ENCODE measurements at places on chromosomes 5 and 9. TPM values are rescaled to one million over a fixed set of nuclear protein-coding genes. Genes with fewer than 3 reads are reported as not detected.

CDH9 gene
- not detected for total RNA-seq

CD74 gene
- 595 TPM for total RNA-seq

OBP2B gene
- total RNA-seq: not detected

IL3 gene
- not detected for total RNA-seq

S100Z gene
- total RNA-seq: not detected

DNA sequence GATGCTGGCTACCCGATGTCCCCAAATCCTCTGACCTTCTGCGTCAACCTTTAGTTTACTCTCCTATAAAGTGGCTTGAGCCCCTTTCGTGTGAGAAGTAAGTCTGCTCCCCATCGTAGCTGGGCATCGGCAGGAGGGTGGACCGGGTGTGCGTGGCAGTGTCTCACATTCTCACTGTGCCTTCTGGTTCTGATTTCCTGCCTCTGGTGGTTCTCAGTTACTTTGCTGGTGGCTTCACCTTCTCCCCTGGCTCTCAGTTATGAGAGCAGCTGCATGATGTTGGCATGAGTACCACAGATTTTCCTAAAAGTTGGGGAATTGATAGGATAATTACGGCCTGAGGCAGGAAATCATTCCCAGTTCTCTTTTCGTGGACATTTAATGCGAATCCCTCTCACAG lies 47.0 kb upstream of the RPS23 start:
- no peak overlapping the region for H3K27ac ChIP-seq
- no peaks in the 10 kb centered on the region for H3K4me1 ChIP-seq
- no peaks in the 10 kb centered on the region for H3K36me3 ChIP-seq

DNA sequence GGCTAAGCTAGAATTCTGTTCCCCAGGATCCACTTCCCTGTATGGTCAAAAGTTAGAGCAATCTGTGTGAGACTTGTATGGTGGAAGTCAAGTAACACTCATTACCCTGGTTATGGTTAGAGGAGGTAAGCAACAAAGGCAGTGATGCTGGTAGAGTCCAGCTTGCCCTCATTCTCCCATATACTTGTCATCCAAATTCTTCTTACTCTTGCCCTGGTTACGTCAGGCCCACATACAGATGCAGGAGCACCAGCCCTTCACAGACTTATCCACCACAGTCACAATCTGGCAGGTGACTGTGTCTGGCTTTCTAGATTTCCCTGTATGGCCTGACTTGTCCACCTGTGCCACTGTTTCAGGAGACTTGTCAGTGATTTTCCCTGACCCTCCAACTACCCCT lies 35.4 kb downstream of the PGGT1B start:
- no peak overlapping the region for H3K4me3 ChIP-seq
- peaks cover 72% of the 10 kb centered on the region for H3K36me3 ChIP-seq
- DNase-seq: no peak

- no peak for DNase-seq
- no peak overlapping the region for H3K4me3 ChIP-seq
- H3K27me3 ChIP-seq: no peaks in the 10 kb centered on the region
- no peaks in the 10 kb centered on the region for H3K4me1 ChIP-seq
- H3K27ac ChIP-seq: no peak overlapping the region
- no peaks in the 10 kb centered on the region for H3K36me3 ChIP-seq
Observed at GRCh38 chr5:83564069-83564749, 92.7 kb downstream of the VCAN start.

Data from esophagus muscularis mucosa (tissue), 4 donors.